ENCODE measurements at places on chromosomes 3 and 15.

DNA sequence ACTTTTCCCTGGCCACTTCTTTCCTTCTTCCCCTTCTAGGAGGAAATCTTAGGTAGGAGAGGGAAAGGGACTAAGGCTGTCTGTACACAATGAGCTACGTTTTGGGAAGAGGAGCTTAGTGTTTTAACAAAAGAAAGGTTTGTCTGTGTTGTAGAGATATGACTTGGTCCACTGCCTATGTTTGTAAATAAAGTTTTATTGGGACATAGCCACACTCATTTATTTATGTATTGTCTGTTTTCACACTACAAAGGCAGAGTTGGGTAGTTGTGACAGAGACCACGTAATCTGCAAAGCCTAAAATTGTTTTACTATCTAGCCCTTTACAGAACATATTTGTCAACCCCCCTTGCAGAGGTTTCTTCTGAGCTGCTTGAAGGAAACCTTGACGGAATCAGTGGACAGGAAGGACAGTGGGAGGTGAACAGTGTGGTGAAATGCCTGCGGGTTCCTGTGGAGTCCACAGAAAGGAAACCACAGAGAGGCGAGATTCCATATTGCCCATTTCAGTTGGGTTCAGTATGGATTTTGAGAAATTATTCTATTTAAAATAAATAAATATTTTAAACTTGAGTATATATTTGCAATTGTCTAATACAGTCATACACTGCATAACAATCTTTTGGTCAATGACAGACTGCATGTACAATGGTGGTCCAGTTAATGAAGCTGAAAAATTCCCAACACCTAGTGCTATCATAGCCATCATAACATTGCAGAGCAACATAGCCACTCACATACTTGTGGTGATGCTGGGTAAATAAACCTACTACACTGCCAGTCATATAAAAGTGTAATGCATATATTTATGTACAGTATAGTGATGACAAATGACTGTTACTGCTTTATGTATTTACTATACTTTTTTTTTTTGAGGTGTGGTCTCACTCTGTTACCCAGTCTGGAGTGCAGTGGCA lies 157.9 kb upstream of the NUDT16 start:
- DNase-seq, result peak; percentile 16

GRCh38 chr15:41483519-41483918 lies 10.2 kb upstream of the ITPKA start:
- no peak for DNase-seq

DNA sequence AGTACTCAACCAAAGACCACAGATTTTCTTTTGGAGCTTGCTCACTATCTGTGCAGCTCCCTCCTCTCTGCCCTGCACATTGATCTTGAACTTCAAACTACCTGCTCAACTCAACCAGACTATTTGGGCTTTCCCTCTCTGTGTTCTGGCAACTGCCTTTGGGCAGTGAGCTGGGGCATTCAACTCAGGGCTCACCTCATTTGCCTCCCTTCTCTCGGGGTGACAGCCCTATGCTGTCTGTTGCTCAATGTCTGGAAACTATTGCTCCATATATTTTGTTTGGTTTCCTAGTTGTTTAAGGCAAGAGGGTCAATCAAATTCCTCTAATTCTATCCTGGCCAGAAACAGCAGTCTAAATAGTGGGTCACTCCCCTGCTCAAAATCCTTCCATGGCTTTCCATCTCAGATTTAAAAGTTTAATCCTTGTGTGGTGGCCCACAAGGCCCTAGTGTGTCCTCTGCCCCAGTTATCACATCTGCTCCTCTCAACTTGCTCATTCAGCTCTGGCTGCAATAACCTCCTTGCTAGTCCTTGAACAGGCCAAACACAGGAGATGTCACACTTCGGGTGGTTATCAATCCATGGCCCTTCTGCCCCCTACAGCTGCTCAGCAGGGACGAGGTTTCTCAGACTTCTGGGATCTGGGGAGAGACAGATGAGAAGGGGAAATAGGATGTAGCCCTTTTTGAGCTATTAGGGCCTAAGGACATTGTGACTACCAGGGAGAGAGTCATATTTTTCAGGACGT lies 67.8 kb downstream of the SNRK start:
- DNase-seq, result no peak

DNA sequence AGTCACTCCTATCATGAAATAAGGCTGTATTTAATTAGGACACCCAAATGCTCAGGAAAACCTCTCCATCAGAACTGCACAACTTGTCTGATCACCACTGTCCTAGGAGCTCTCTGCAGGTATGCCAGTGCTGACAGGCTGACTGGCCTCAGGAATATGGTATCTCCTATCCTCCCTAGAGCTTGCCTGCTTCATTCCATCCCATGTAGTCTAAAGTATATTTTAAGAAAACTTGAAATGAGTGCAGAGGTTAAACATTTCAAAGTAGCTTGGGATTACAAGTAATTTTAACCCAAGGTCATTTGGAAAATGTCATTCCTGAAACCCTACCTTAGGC lies 23.7 kb downstream of the FILIP1L start:
- no peak for DNase-seq

GRCh38 chr15:66498501-66499386 lies 1.2 kb upstream of the SNAPC5 start:
- DNase-seq, result peak; percentile 53

- peak; percentile 66 for DNase-seq
Observed at GRCh38 chr3:23183731-23184130, 19.4 kb upstream of the UBE2E2 start.

DNA sequence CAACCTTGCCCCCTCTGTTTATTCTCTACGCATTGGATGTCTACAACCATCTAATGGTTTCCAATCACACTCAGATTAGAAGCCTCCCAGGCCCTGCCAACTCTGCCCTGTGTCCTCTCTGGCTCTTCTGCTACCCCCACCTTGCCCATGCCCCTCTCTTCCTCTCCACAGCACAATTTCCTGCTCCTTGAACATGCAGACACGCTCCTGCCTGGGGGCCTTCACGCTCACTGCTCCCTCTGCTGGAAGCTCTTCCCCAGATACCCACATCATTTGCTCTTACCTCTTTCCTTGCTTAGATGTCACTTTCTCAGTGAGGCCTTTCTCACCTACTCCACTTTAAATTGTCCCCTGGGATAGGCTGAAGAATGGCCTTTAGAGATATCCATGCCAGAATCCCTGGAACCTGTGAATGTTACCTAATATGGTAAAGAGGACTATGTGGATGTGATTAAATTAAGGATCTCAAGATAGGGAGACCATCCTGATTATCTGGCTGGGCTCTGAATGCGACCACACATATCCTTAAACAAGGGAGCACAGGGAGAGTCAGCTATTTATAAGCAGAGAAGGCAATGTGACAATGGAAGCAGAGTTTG lies 9.9 kb downstream of the KY start:
- DNase-seq, result peak; percentile 21

- no peak for DNase-seq
Observed at GRCh38 chr15:63483521-63484371, 20.6 kb upstream of the USP3 start.

DNA sequence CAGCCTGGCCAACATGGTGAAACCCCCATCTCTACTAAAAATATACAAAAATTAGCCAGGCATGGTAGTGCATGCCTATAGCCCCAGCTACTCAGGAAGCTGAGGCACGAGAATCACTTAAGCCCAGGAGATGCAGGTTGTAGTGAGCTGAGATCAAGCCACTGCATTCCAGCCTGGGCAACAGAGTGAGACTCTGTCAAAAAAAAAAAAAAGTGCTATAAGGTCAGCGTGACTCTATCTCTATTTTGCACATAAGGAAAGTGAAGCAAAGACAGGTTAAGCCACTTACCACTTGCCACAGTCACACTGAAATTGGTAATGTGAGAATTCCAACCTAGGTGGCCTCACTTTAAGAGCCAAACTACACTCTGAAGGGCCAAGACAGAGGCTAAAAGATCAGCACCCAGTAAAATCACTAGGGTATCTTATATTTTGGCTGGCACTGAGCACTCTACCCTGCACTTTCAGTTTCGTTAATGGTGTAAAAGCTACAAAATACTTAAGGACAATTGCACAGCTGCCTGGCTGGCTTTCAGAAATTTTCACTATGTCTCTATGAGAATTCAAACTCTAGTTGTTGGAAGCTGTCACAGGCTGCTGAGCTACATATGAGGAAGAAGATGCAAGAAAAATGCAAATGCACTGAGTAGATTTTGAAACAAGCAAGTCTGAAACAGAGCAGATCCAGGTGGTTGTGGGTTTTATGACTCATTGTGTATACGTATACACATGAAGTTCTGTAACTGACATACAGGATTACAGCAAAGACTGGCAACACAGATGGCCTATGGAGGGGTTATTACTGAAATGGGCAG lies 32.7 kb downstream of the TRANK1 start:
- DNase-seq, result no peak

- no peak for DNase-seq
Observed at GRCh38 chr3:66299891-66300290, 79.1 kb downstream of the SLC25A26 start.

DNA sequence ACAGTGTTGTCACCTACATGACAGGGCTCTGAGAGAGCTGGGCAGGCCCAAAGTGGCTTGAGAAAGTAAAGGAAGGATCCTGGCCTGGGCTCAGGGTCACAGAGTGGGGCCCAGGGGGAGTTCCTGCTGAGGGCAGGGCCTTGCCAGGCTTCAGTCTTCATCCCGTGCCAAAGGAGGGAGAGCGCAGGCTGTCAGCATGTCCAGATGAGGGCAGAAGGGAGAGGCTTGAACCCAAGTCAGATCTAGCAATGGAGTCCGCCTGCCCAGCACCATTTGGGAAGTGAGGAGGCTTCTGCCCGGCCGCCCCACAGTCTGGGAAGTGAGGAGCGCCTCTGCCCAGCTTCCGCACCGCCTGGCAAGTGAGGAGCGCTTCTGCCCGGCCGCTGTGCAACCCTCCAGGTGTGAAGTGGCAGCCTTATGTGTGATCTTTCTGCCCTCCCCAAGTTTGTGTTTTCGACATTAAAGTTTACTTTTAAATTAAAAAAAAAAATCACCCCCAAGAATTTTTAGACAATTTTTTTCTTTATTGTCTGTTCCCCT lies 303.6 kb upstream of the PROK2 start:
- no peak for DNase-seq

DNA sequence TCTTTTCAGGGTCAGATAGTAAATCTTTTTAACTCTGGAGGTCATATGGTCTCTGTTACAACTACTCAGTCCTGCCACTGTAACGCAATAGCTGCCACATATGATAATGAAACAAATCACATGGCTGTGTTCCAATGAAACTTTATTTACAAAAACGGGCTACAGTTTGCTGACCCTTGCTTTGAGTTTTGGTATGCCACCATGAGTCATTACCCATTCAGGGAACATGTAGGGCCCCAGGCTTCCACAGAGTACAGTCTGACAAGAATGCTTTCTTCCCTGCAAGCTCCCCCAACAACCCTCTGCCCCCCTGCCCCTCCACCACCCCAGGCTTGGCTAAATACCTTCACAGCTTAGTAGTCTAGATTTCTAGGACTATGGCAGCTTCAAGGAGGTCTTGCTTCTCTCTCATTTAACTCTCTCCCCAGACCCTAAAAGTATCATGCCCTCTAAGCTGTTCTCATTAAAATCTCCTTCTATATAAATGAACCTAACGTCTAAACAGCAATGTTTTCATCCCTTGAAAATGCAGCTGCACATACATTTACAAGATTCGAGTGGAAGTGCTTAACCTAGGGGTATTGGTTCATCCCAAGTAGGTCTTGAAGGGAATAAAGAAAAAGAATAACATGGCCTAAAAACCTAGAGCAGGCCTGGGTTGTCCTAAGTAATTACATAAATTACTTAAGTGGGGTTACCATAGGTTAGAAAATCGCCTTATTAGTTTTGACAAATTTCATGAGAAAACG lies 117.8 kb upstream of the PRICKLE2 start:
- DNase-seq, result peak; percentile 96

DNA sequence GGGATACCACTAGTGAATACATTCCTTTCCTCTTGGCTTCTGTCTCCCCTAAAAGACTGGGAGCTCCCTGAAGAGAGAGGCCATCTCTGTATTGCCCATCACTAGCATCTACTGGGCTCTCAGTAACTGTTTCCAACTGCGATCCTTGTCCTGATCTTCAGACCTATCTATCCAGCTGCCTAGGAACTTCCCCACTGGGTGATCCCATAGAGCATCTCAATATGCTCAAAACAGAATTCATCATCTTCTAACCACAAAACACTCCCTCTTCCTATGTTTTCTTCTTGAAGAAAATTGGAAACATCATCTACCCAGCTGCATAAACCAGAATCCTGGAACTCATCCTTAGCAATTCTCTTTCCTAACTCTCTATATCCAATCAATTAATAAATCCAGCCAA lies 54.6 kb downstream of the PLD1 start:
- DNase-seq, result no peak
